ENCODE measurements at places on chromosomes 7 and 10.

DNA sequence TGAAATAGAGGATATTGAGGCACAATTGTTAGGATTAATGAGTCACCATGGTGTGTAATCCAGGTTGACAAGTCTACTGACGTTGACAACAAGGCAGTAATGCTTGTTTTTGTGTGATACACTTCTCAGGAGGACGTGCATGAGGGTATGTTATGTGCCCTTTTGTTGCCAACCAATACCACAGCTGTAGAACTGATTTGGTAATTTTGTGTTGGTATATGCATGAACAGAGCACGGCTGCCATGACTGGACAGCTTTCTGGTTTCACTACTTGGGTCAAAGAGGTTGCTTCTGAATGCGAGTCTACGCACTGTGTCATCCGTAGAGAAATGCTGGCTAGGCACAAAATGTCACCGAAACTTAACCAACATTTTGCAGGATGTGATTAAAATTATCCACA, 32.9 kb downstream of the PHTF2 start:
- DNase-seq: no peak

DNA sequence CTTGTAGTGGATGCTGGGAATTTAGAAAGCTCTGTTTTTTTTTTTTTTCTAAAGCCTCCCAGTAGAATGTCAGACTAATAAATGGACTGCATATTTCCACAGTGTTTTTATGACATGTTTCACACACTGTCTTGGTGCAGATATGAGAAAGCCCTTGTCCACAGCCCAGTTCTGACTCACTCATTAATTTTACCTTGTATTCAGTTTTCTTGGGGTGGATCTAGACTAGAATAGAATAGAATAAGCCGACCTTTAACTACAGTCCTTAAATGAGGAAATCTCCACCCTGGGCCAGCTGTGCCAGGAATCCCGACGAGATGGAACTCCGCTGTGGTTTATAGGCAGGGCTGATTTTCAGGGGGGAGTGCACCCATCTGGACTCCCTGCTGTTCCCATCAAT, 274.7 kb downstream of the NRG3 start:
- no peak for DNase-seq

- no peak for DNase-seq
These were observed 25.9 kb downstream of the DNAH11 start for GRCh38 chr7:21568762-21569161.

- DNase-seq: no peak
These were observed 40.6 kb upstream of the ADD3 start for GRCh38 chr10:109966961-109967738.

GRCh38 chr10:1651270-1651966, 85.9 kb downstream of the ADARB2 start:
- DNase-seq: no peak

DNA sequence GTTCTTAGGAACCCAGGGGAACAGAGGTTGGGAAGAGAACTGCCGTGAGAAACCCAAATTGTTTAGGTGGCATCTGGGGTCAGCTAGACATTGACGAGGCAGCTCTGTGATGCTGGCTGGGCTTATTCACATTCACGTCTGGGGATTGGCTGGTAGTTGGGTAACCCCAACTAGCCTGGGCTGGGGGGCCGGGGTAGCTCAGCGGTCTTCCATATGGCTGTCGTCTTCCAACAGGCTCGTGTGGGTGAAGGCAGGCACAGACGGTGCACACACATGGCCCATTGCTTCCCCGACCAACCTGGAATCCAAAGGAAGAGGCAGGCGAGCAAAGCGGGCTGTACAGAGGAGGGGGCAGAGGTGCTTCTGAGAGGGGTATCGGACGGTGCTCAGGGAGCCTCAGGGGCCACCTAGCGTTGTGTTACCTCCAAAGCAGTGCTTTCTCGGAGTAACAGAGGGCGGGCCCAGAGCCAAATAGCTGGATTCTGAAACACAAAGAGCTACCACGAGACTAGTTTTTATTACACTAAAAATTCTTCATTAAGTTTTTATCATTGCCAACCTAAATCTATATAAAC, 34.5 kb downstream of the MKI67 start:
- DNase-seq: no peak

- DNase-seq: no peak
These were observed 265.1 kb downstream of the FGFR2 start for GRCh38 chr10:121332829-121333765.

DNA sequence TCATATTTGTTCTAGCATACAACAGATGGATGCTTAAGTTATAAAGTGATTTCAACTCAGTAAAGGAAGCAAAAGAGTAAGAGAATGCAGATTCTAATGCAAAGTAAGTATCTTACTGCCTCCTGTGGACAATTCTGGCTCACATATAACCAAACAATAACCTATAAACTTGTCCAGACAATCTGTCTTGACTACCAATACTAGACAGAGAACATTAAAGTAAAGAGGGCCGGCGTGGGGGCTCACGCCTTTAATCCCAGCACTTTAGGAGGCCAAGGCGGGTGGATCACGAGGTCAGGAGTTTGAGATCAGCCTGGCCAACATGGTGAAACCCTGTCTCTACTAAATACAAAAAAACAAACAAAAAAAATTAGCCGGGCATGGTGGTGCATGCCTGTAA, 329.3 kb downstream of the CACNA2D1 start:
- no peak for DNase-seq

Data from stimulated activated CD8-positive, alpha-beta memory T cell treated with anti-CD3 and anti-CD28 coated beads, Interleukin-2, amount 100 ng/mL, for 1 hour (primary cell).